Activated naive CD8-positive, alpha-beta T cell treated with anti-CD3 and anti-CD28 coated beads, Interleukin-2, amount 10 ng/mL, durations not matched to agents 7 days and 5 days (primary cell): ENCODE measurements at places on chromosomes 1 and 21. TPM values are rescaled to one million over a fixed set of nuclear protein-coding genes. Genes with fewer than 3 reads are reported as not detected.

The FCMR gene
- 159 TPM for total RNA-seq

The RBP7 gene
- 0.53 TPM for total RNA-seq

The CYP4Z1 gene
- total RNA-seq: not detected

The LCE2B gene
- total RNA-seq: not detected

The SPOCD1 gene
- total RNA-seq: 0.34 TPM

The APP gene
- total RNA-seq: 18.8 TPM

GRCh38 chr1:214003233-214003632 lies 15.5 kb downstream of the PROX1 start:
- no peaks in the 10 kb centered on the region for H3K36me3 ChIP-seq
- no peaks in the 10 kb centered on the region for H3K27me3 ChIP-seq
- no peak overlapping the region for H3K4me3 ChIP-seq

DNA sequence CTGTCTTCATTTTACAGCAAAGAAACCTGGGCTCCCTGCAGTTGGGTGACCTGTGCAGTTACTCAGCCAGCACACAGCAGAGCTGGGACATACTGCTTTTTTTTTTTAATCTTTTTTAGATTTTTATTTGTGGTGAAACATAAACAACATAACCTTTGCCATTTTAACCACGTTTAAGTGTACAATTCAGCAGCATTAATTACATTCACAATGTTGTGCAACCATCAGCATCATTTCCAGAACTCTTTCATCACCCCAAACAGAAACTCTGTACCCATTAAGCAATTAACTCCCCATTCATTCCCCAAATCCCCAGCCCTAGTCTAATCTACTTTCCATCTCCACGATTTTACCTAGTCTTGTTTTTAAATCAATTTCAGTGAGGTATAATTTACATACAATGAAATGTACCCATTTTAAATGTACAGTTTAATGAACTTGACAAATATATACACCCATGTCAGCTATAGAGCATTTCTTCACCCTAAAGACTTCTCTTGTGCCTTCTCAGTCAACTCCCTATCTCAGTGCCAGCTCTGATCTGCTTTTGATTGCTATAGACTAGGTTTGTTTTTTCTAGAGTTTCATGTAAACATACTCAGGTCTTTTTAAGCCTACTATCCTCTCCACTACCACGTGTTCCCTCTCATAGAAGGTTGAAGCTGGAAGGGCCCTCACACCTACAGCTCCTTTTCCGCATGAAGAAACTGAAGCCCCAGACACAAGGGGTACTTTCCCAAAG lies 37.8 kb upstream of the C8B start:
- no peak for DNase-seq
- H3K27me3 ChIP-seq: no peaks in the 10 kb centered on the region
- no peak overlapping the region for H3K4me3 ChIP-seq
- no peaks in the 10 kb centered on the region for H3K36me3 ChIP-seq

DNA sequence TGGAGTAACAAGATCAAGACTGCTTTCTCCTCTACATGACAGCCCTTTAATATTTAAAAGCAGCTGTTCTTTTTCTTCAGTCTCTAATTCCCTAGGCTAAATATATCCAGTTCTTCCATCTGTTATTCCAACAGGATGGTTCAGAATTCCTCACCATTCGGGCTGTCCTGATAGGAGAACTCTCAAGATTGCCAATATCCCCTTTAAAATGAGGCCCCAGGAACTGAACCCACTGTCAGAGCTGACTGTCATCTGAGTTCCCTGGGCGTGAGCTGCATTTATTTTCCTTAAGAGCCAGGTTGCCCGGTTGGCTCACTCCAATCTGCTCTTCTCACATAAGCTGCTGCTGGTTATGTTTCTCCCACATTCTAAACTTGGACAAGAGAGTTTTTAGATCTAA lies 177.6 kb downstream of the MIS18A start:
- H3K36me3 ChIP-seq: no peaks in the 10 kb centered on the region
- no peak overlapping the region for H3K4me3 ChIP-seq
- H3K27me3 ChIP-seq: no peaks in the 10 kb centered on the region
- no peaks in the 10 kb centered on the region for H3K4me1 ChIP-seq

GRCh38 chr1:76330991-76331603 lies 256.6 kb downstream of the ST6GALNAC3 start:
- H3K36me3 ChIP-seq: no peaks in the 10 kb centered on the region
- no peaks in the 10 kb centered on the region for H3K27me3 ChIP-seq
- no peak overlapping the region for H3K4me3 ChIP-seq

GRCh38 chr1:20429296-20429695 lies 56.7 kb downstream of the CAMK2N1 start:
- no peak for DNase-seq
- H3K27ac ChIP-seq: no peak overlapping the region
- peaks cover 5% of the 10 kb centered on the region for H3K4me1 ChIP-seq
- H3K36me3 ChIP-seq: no peaks in the 10 kb centered on the region
- H3K4me3 ChIP-seq: no peak overlapping the region

- H3K27me3 ChIP-seq: no peaks in the 10 kb centered on the region
- H3K4me3 ChIP-seq: no peak overlapping the region
- no peaks in the 10 kb centered on the region for H3K36me3 ChIP-seq
- no peak for DNase-seq
These were observed 779.4 kb upstream of the ADGRL4 start for GRCh38 chr1:79785964-79786363.
